ENCODE measurements at places on chromosomes 5 and 9.

DNA sequence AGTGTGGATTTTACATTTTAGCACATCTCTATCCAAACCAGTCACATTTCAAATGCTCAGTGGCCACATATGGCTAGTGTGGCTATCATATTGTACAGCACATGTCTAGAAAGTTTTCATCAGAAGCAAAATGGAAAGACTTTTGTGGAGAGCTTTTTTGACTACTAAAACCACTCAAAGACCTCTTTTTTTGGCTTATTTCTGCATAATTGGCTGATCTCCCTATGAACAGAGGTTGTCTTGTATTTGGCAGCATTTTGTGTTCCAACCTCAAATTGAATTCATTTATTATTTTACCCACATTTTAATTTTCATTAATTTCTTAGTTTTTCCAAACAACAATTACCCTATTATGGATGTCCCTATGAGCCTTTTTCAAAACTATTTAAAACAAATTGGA lies 395.7 kb downstream of the TLE1 start:
- DNase-seq, result no peak

- DNase-seq, result no peak
Observed at GRCh38 chr5:27773166-27773565, 734.8 kb upstream of the CDH9 start.

GRCh38 chr5:79133121-79133656 lies 21.6 kb downstream of the BHMT start:
- no peak for DNase-seq

GRCh38 chr5:93587597-93588351 lies 4.8 kb downstream of the NR2F1 start:
- DNase-seq, result no peak

- DNase-seq, result no peak
Observed at GRCh38 chr5:102700916-102701315, 54.2 kb upstream of the PAM start.

GRCh38 chr9:4743131-4743875 lies 2.3 kb upstream of the AK3 start:
- DNase-seq, result no peak

GRCh38 chr9:9790216-9790872 lies 822.5 kb downstream of the PTPRD start:
- no peak for DNase-seq

GRCh38 chr9:88378317-88378716 lies 9.9 kb upstream of the SPIN1 start:
- DNase-seq, result no peak

GRCh38 chr5:103234239-103234975 lies 24.2 kb upstream of the MACIR start:
- DNase-seq, result no peak

GRCh38 chr5:155258161-155258560 lies 244.6 kb downstream of the KIF4B start:
- DNase-seq, result no peak

DNA sequence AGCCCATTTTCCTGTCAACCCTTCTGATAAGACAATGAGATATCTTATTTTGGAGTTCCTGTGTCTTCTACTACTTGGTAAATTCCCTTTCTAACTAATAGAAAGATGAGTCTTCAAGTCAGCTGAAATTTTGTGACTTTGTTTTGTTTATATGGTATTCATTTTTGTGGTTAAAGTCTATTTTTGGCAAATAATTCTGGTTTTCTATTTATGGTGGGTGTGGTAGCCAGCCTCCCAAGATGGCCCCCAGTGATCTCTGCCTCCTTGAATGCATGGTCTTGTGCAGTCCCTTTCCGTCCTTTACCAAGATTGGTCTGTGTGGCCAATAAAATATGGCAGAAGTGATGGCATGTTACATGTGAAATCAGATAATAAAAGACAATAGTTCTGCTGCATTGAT lies 91.5 kb downstream of the NR3C1 start:
- DNase-seq, result no peak

- DNase-seq, result no peak
Observed at GRCh38 chr9:134186471-134187109, 22.2 kb upstream of the RNU6ATAC start.

- DNase-seq, result no peak
Observed at GRCh38 chr9:133768371-133768858, 30.3 kb upstream of the SARDH start.

GRCh38 chr5:138579517-138579863 lies 4.3 kb upstream of the HSPA9 start:
- no peak for DNase-seq

- no peak for DNase-seq
Observed at GRCh38 chr5:93208141-93208751, 372.8 kb downstream of the NR2F1-AS1 start.

DNA sequence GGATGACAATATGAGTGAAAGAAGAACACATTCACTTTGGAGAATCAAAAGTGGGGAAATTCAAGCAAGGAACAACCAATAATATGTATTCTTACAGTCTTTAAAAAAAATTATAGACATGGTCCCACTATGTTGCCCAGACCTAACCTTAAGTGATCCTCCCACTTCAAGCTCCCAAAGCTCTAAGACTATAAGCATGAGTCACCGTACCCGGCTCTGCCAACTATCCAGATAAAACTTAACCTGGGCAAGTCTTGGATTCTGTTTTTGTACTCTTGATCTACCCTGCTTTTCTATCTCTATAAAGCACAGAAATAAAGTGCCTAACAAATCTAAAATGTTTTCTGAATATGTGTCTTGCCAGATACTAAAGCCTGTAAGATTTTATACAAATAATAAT lies 30.9 kb downstream of the CEMIP2 start:
- DNase-seq, result no peak

DNA sequence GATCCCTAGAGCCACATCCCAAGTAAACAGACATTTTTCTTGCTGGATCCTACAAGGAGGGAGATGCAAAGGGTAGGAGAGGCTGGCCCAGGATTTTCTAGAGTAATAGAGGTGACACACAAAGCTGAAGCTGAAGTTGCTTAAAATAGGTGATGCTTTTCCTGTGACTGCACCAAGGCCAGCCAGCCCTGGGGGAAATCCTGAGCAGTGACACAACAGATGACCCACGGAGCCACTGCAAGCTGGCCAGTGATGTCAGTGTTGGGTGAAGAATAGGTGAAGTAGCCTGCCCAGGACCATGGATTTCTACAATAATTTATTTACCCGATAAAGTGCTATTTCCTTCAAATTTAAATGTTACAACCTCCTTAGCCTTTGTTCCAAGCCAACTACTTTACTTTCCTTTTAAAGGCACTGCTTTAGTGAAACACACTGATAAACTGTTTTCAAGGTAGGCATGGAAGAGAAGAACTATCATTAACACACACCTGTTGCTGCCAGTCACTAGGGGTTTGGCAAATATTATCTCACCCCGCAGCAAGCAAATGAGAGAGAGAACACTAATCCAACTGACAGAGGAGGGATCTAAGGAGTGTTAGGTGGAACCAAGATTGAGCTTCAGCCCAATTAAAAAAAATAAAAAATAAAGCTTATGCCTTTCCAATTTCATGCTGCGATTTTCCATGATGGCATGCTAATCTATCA lies 123.5 kb downstream of the CTNND2 start:
- no peak for DNase-seq

DNA sequence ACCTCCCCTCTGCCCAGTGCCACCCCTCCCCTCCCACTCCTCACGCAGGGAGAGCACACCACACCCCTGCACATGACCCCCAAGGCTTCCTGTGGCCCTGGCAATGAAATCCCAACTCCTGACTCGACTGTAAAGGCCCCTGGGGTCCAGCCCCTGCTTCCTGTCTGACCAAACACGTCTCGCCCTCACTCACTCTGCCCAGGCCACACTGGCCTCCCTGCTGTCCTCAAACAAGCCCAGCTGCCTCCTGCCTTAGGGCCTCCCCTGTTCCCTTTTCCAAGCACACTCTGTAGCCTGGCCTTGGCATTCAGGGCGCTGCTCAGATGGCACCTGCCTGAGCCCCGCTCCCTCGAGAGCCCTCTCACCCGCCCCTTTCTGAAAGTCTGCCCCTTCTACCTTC lies 42.4 kb downstream of the HK3 start:
- no peak for DNase-seq

DNA sequence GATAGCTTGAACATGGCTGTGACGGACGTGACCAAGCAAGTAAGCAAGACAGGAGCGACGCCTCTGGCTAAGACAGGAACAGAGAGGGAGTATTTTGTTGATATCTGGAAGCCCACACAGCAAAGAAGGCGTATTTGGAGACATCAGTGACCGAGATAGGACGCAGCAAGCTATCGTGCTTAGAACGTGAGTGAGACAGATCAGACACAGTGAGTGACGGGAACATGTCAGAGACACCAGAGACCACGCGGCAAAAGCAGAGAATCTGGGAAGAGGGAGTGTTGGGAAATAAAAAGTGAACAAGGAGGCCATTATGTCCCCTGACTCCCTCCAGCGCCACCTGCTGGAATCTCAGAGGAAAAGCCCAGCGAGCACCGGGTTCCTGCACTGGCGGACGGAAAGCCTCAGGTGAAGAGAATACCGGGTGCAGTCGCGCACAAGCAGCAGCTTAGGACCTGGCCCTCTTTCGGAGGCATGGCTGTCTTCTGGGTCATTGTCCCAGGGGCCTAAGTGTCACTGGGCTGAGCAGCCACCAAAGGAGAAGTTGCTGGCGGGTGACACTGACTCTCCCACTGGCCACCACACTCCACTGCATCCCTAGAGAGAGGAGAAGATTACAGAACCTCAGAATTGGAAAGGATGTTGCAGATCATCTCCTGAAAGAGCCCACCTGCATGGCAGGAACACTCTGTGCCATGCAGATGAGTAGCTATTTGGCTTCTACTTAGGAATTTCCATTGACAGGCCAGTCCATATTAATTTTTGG lies 99.1 kb downstream of the FBXO38 start:
- DNase-seq, result no peak

DNA sequence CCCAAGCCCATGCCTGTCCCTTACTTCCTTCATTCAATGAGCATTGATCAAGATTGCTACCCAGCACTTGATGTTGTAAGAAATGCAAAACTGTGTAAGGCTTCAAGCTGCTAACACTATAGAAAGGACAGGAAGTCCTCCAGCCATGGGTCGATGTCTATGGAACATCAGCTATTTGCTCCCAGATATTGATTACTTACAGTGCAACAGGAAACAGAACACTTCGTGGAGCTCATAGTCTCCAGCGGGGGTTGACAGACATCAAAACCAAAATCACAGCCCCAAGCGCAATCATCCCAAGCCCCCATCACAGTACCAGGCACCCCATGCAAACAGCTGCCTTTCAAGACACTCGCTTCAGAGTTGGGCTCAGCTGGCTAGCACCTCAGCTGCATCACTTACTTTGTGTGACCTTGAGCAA lies 26.8 kb upstream of the DUSP1 start:
- no peak for DNase-seq

- no peak for DNase-seq
Observed at GRCh38 chr5:11197726-11198125, 436.7 kb upstream of the DAP start.

GRCh38 chr5:66992547-66992946 lies 204.1 kb downstream of the CD180 start:
- no peak for DNase-seq

DNA sequence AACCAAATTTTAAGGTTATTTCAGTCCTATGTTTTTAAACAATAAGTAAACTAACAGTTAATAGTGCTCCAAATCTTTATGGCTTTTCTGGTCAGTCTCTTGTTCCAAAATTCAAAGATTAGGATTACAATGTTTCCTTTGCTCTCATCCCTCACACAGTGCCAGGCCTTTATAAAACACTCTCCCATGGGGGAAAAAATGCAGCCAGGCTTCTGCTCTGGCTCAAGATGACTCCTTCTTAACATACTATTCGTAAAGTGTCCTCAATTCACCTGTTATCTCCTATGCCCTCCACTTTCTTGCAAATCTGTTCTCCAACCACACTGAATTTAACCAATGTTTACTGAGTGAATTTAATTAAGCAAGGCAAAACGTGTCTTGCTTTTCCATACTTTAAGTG lies 1.4 kb downstream of the CEP120 start:
- no peak for DNase-seq

DNA sequence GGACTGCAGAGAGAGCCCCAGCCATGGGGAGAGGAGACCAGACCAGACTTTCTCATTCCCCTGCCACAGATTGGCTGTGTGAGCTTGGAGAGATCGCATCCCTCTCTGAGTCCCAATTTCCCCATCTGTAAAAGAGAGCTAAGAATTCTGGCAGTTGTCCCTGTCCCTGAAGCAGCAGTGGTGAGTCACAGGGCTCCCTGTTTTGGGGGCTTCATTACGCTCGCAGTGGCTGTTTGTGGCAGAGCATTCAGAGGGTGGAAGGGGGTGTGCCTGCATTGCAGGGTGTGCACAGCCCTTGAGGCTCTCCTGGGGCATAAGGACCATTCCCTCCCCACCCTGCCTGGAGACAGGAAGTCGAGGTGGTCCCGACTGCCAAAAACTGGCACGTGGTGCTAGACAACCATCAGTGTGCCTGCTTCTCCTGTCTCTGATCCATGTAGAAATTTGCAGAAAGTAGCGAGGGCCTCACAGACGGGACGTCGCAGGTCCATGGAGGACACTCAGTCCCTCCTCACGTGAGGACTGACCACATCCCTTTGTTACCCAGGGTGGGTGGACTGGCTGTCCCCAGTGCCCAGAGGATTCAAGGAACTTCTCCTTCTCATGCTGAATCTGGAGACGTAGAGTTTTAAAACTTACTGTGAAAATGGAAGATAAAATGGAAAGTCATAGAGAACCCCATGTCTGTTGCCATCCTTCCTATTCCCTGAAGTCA lies 35.3 kb downstream of the HRH2 start:
- DNase-seq, result no peak

DNA sequence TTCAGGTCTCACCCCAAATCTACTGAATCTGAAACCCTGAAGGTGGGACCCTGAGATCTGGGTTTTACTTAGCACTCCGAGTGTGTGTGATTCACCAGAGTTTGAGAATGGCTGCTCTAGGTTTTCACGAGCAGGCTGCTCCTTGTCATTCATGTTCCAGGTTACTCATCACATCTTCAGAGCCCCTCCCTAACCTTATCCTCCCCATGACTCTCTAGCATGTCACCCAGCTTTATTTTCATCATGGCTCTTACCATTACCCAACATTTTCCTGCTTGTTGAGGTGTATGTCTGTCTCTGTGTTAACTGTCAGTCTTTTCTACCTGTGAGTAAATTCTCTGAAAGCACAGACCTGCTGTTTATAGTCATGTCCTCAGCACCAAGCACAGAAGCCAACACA lies 319.2 kb downstream of the NSG2 start:
- no peak for DNase-seq

- no peak for DNase-seq
Observed at GRCh38 chr5:177271113-177271512, 32.4 kb downstream of the RAB24 start.

- DNase-seq, result no peak
Observed at GRCh38 chr5:167303582-167303981, 987.9 kb upstream of the WWC1 start.

- no peak for DNase-seq
Observed at GRCh38 chr5:16755641-16756040, 138.8 kb upstream of the RETREG1 start.

GRCh38 chr5:72167257-72167656 lies 60.0 kb downstream of the MAP1B start:
- DNase-seq, result no peak
